CD4-positive, alpha-beta T cell treated with Interleukin-2 at 100 ng/mL for 4 hours (primary cell): ENCODE measurements at places on chromosomes 12 and 14.

DNA sequence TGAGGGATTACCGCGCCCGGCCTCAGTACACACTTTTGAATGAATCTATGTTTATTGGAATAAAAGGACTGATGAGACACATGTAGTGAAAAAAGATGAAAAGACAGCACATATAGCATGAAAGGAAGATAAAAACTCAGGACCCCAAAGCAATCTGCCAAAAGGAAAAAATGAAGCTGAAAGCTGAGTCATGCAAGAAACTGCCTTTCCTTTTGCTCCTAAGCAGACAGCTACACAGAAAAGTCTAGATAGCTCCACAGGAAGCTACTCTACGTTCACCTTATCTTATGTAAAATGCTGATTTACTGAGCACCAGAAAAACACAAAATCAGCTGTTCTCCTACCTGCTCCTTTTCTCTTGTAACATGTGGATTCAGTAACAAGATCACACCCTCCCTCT lies 128.4 kb downstream of the NTF3 start:
- DNase-seq: no peak

DNA sequence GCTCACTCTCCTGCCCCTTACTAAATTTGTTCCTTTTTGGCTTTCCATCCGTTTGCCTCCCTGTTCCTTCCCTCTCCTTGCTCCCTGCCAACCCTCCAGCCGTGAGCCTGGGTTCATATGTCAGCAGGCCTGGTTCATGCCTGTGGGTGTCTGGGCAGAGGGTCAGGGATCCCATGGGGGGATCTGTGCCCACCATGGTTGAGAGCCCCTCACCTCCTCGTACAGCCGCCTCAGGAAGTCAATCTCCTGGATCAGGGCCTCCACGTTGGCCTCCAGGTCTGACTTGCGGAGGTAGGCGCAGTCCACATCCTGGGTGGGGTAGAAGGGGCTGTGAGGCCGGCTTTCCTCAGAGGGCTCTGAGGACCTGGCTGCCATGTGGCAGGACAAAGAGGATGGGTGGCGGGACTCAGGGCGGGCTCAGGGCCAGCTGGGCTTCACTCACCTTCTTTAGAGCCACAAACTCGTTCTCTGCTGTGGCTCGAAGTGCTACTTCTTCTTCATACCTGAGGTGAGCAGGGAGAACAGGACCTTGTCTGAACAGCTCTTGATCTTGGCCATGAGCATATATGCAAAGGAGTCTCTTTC lies 3.6 kb downstream of the KRT83 start:
- no peak for DNase-seq

DNA sequence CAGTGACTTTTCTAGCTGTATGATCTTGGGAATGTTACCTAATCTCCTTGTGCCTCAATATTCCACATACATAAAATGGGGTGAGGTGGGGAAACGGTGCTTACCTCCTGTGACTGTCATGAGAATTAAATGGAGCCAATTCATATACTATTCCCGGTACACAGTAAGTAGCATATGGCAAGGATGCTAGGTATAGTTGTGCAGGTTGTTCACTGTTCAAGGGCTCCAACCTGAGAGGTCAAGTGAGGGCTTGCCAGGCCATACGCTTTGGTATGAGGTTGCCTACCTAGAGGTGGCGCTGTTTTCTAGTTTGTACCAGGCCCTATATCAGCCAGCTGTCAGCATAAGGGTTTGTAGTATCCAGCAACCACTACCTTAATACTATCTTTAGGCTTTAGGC lies 3.6 kb upstream of the BATF start:
- peak; percentile 51 for DNase-seq

DNA sequence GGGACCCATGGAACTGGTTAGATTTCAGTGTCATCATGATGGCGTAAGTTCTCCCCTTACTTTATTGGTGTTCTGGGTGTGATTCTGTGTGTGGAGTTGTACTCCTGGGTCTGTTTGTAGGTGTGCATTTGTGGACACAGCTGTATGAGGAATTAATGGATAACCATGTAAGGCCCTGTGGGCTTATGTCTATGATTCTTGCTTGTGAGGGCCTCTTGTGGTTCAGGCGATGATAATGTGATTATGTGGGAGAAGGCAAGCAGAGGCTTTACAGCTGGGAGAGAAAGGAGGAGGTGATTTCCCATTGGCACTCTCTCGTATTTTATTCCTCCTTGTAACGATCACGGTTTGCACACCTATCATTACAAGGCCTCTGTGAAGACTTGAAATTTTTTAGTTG lies 96.1 kb downstream of the SCN8A start:
- DNase-seq: no peak

- no peak for DNase-seq
These were observed 12.3 kb downstream of the KCTD10 start for GRCh38 chr12:109464642-109465351.

DNA sequence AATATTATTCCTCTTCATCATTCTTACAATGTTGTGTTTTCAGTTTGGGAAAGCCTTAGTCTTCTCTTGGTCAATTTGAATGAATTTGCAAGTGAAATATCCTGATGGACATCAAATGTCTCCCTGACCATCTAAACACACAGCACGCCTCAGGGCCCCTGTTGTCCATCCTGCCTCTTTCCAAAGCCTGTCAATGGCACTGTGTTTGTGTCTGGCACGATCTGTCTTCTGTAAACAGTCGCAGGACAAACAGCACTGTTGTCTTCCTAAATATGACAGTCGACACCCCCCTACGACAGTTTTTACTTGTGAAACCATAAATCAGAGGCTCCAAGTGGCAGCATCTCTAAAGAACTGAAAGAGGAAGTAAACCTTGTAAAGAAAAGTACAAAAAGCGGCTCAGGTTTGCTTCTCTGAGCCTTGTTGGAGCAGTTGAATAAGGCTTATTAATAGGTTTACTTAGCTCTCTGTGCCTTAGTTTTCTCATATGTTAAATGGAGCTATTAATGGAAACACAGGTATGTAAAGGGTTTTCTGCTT lies 285.8 kb downstream of the NRXN3 start:
- DNase-seq: no peak

DNA sequence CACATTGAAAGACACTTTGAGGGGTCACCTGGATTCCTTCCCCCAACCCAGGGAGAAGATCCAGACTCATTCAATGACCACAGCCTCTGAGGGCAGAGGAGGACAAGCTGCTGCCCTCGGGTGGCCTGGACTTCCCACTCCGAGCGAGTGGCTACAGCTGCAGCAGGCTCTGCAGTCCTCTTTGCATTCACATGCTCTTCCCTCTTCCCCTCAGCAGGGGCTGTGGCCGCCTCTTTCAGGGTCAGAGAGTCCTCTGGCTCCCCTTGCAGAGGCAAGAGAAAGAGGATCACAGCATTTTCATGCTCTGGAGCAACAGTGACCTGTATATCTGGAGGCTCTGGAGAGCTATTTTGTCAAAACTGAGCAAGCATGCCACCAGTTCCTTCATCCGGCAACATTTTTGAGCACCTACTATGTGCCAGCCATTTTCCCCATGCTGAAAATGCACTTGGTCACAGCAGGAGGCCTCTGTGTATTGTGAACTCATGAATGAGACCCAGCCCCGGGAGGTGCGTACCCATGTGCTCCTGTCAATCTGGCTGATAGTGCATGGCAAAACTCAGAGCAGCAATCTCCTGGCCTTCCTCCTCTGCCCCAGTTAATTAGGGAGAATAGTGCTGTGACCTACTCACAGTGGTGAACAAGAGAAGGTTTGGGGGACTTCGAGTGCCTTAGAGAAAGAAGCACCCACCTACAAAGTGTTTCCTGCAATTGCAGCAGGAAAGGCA lies 42.9 kb upstream of the KCNA5 start:
- DNase-seq: no peak
